Fibroblast of mammary gland (primary cell): ENCODE measurements at places on chromosomes 3 and 15.

GRCh38 chr3:99516936-99517335 is 121.5 kb upstream of the COL8A1 start:
- no peak for DNase-seq

DNA sequence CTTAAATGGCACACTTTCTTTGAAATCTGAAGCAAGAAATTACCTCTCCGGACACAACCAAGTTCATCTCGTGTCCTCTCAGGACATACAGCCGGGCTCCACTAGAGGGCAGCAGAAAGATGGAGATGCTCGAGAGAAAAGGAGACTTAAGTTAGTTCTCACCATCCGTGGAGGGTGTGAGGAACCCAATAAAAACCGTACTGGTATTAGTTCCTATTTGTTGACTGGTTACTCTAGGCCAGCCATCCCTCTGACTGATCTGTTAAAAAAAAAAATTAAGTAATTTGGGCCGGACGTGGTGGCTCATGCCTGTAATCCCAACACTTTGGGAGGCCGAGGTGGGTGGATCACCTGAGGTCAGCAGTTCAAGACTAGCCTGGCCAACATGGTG is 7.9 kb upstream of the CYP11A1 start:
- peak; percentile 79 for DNase-seq

- peak; percentile 61 for DNase-seq
These were observed 51.1 kb upstream of the ARRDC4 start for GRCh38 chr15:97909291-97909891.

DNA sequence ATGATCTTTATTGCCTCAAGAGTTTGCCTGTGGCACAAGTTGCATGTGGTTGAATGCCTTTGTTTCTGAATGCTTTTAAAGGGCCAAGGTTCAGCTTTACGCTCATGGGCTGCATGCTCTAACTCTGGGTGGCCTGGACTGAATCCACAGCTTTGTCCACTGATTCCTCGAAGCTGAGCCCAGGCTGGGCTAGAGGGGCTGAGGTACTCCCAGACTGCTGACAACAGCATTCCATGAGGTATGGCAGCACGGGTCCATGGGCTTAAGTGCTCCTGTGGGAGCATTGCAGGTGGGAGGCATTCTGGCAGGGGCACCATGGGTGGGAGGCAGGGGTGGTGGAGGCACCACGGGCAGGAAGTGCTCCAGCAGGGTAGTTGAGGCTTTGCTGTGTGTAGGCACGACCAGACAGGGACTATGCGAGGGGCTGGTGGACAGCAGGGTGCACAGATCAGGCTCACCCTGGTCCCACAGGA is 61.6 kb downstream of the GLCE start:
- DNase-seq, result no peak

GRCh38 chr15:33547876-33548275 is 237.1 kb downstream of the RYR3 start:
- DNase-seq, result peak; percentile 51

DNA sequence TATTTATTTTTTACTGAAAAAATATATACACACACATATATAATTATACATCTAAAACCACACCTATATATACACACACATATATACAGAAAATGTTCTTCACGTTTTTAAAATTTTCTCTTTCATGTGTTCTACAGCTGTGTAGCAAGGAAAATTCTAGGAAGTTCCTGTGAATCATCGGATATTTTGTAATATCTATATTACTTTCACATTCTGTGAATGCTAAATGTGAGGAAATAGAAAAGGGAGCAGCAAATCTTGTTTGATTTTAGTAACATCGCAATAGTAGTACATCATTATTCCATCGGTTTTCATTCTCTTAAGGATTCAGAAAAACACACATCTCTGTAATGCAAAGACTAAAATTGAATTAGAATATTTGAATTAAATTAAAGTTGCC is 836.8 kb upstream of the NECTIN3 start:
- peak; percentile 48 for DNase-seq

GRCh38 chr3:134086616-134087015 is 56.9 kb upstream of the SLCO2A1 start:
- DNase-seq, result no peak

- DNase-seq, result peak; percentile 69
These were observed 255.6 kb downstream of the ZNF621 start for GRCh38 chr3:40780291-40780924.

- no peak for DNase-seq
These were observed 8.6 kb downstream of the OXSR1 start for GRCh38 chr3:38173834-38174418.

DNA sequence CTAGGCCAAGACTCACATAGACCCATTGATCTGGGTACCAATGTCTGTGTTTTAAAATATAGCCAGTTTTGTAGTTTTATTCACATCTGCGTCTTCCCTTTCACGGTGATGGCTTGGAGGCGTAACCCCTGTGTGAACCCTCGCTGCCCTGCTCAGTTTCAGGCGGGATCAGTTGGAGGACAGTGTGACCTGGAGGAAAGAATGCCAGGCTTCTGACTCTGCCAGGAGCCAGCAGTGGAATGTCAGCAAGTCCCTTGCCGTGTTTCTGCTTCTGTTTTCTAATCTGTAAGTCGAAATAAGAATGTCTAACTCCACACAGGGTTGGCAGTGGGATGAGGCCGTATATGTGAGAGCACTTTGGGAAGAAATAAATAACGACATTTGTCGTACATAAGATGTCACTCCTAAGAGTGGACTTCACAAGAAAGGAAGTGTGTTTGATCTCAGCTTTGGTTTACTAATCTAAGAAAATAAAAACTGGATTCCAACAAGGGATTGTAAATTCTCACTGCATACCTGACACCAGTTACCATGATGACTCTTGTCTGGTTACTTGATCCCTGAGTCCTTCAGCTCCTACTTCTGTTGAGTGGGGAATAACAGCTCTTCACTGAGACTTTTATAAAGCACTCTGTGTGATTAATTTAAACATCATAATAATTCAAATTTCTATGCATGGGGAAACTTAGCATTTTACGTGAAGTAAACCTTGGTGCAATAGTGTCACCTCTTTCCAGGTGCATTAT is 6.3 kb upstream of the CA12 start:
- DNase-seq, result no peak

DNA sequence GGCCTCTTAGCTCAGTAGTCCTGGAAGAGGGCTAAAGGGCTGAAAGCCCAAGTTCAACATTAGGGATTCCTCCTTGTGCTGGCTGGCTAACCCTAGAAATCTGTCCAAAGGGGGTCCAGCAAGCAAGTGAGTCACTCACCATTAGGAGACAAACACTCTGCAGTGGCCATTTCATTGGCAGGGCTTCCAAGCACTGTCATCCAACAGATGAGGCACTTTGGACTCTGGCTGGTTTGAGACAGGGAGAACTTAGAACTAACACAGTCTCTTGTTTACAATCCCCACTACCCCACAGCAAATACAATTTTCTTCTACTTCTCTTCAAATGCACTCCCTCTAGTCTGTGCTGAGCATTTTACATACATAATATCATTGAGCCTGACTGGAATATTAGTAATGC is 10.1 kb upstream of the WNT5A start:
- no peak for DNase-seq

- no peak for DNase-seq
These were observed 8.5 kb downstream of the TGFBR2 start for GRCh38 chr3:30614943-30615342.

- no peak for DNase-seq
These were observed 294.6 kb downstream of the EPHA3 start for GRCh38 chr3:89402051-89402450.

DNA sequence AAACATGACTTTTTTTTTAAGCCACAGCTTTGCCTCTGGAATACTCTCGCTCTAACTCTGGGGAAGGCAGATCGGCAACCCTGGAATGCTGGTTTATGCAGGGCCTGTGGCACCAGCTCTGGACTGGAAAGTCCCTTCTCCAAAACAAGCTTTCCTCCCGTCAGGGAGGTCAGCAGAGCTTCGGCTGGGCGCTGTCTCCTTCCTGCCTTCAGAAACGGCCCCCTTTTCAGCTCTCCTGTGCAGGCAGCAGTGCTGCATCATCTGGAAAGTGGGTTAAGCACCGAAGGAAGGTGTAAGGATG is 42.7 kb upstream of the SKOR1 start:
- no peak for DNase-seq

- no peak for DNase-seq
These were observed 128.7 kb upstream of the BNIP2 start for GRCh38 chr15:59817834-59818233.

- peak; percentile 79 for DNase-seq
These were observed 82.2 kb upstream of the SLC25A26 start for GRCh38 chr3:66138336-66139313.

- no peak for DNase-seq
These were observed 147.4 kb upstream of the BCHE start for GRCh38 chr3:165984589-165984988.

DNA sequence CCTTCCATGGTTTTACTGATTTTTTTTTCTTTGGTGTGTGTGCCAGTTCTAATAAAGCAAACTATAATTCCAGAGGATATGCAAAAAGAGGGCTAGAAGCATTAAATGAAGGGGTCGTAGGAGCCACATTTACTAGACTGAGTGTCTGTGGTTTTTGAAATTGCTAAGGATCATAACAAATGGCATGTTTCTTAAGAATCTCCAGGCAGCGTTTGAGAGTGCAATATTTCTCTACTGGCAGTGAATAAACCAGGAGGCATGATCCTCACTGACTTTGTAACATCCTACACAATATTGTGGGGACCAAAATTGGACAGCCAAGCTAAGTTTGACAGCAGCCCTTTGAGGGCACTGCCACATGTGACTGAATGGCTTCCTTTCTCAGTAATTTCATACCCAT is 115.9 kb upstream of the CCNL1 start:
- no peak for DNase-seq

- DNase-seq, result no peak
These were observed 43.4 kb upstream of the XCR1 start for GRCh38 chr3:46070595-46071093.

DNA sequence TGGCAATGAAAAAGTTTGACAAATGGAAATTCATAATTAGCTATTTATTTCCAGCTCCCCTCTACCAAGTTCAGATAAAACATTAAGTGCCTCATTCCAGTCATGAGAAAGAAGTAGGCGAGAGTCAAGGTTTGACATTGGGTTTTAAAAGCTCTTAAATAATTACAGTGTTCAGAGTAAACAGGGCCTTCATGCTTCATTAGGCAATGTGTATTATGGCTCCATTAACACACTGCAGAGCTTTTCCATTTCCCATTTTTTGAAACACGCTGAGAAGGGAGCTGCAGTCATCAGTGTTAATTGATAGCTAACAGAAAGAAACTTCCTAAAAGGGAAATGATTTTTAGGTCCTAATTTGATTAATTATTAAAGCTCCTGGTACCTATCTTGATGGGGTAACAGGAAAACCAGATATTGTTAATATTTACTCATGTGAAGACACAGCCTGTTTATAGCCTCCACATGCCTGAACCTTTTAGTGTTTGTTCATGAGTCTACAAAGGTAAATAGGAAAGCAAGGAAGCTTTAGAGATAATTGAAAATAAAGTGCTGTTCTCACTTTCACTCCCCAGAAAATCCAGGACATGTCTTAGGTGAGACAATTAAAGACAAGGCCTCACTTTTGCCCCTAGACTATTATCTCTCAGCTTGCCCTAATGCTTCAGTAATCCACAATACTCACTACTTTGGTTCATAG is 28.7 kb downstream of the SST start:
- no peak for DNase-seq

GRCh38 chr3:77541203-77541922 is 501.5 kb downstream of the ROBO2 start:
- no peak for DNase-seq

DNA sequence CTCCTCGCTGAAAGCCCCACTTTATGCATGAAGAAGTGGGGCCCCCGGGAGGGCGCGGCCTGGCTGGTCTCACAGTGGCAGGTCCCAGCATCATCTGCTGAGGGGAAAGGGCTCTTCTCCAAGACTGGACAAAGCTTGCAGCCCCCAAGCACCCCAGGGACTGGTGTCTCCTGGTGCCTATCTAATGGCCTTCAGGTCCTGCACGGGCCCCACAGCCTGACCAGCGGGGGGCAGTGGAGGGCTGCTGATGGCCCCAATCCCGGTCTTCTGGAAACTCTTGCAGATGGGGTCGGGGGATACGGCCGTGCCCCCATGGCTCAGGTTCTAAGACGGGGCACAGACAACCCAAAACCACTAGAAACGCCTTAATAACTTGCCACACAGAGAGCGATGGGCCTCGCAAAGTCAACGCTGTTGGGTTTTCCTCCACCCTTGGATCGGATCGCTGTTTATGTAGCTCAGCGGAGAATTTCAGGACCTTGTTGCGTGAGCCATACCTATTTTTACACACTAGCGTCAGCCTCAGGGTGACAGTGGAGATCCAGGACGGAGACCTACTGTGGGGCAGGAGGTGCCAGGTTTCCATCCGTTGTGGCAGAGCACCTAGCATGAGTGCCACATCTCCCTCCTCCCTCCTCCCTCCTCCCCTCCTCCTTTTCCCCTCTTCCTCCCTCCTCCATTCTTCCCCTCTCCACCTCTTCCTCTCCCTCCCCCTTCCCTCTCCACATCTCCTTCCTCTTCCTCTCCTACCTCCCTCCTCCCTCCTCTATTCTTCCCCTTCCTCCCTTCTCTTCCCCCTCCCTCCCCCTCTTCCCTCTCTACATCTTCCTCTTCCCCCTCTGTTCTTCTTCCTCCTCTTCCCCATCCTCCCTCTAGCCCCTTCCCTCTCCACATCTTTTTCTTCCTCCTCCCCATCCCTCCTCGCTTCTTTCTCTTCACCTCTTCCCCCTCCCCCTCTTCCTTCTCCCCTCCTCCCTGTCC is 79.3 kb upstream of the ALDH1L1 start:
- peak; percentile 35 for DNase-seq

- no peak for DNase-seq
These were observed 25.7 kb downstream of the ZMAT3 start for GRCh38 chr3:179045719-179046402.

- no peak for DNase-seq
These were observed 29.8 kb downstream of the ANP32A start for GRCh38 chr15:68790910-68791309.

DNA sequence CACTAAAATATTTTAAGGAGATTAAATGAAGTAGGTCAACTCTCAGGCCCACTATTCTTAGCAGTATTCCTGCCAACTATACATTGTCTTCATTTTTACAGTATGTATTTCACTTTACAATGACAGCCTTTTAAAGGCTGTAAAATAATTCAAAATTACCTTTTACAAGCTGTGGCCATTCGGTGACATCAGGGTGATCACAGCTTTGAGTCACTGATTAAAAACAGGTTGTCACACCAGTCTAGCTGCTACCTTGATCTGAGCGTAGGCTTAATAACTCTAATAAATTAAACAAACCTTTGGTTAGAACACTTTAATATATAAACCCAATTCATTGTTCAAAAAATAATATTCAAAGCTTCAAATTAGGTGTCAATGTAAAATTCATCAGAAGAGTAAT is 29.9 kb downstream of the UBE3A start:
- DNase-seq, result no peak
